Gastrocnemius medialis (tissue), 4 donors: ENCODE measurements at places on chromosomes 12 and 14. TPM values are rescaled to one million over a fixed set of nuclear protein-coding genes. Genes with fewer than 3 reads are reported as not detected.

The AHSA1 gene
- total RNA-seq: 200 TPM

GRCh38 chr12:3150308-3150670 lies 73.1 kb downstream of the TSPAN9 start:
- DNase-seq: no peak
- no peaks in the 10 kb centered on the region for H3K27me3 ChIP-seq
- no peak overlapping the region for H3K4me3 ChIP-seq
- H3K4me1 ChIP-seq: peaks cover 43% of the 10 kb centered on the region

GRCh38 chr12:94426049-94426448 lies 33.6 kb downstream of the CEP83 start:
- H3K36me3 ChIP-seq: no peaks in the 10 kb centered on the region
- no peaks in the 10 kb centered on the region for H3K27me3 ChIP-seq
- no peak overlapping the region for H3K27ac ChIP-seq
- DNase-seq: no peak

The STX2 gene
- total RNA-seq: 12.0 TPM

The ADGRD1 gene
- total RNA-seq: 9.6 TPM

- H3K4me1 ChIP-seq: no peaks in the 10 kb centered on the region
- H3K27me3 ChIP-seq: no peaks in the 10 kb centered on the region
- H3K27ac ChIP-seq: no peak overlapping the region
Measured at GRCh38 chr12:121009741-121010140, 6.5 kb downstream of the C12orf43 start.

The RHOJ gene
- 3.4 TPM for total RNA-seq

GRCh38 chr12:113416091-113416754 lies 6.0 kb upstream of the SDSL start:
- H3K27me3 ChIP-seq: no peaks in the 10 kb centered on the region
- no peak overlapping the region for H3K4me3 ChIP-seq
- no peaks in the 10 kb centered on the region for H3K4me1 ChIP-seq
- no peak for DNase-seq
- no peak overlapping the region for H3K27ac ChIP-seq

The KLRC3 gene
- not detected for total RNA-seq

GRCh38 chr14:30957813-30958370 lies 67.6 kb upstream of the AP4S1 start:
- H3K27ac ChIP-seq: no peak overlapping the region
- H3K4me1 ChIP-seq: no peaks in the 10 kb centered on the region
- DNase-seq: no peak
- no peaks in the 10 kb centered on the region for H3K27me3 ChIP-seq
- H3K36me3 ChIP-seq: peaks cover 4% of the 10 kb centered on the region

The PTCSC3 gene
- not detected for total RNA-seq

GRCh38 chr12:26195641-26196420 lies 458 bp downstream of the SSPN start:
- H3K36me3 ChIP-seq: no peaks in the 10 kb centered on the region
- H3K27me3 ChIP-seq: no peaks in the 10 kb centered on the region
- peak overlapping the region; percentile 84 for H3K27ac ChIP-seq
- DNase-seq: peak; percentile 39

The AQP2 gene
- not detected for total RNA-seq

- DNase-seq: no peak
- no peaks in the 10 kb centered on the region for H3K36me3 ChIP-seq
- no peak overlapping the region for H3K4me3 ChIP-seq
- H3K27ac ChIP-seq: no peak overlapping the region
- H3K4me1 ChIP-seq: no peaks in the 10 kb centered on the region
Measured at GRCh38 chr12:63410197-63410596, 258.1 kb downstream of the DPY19L2 start.

DNA sequence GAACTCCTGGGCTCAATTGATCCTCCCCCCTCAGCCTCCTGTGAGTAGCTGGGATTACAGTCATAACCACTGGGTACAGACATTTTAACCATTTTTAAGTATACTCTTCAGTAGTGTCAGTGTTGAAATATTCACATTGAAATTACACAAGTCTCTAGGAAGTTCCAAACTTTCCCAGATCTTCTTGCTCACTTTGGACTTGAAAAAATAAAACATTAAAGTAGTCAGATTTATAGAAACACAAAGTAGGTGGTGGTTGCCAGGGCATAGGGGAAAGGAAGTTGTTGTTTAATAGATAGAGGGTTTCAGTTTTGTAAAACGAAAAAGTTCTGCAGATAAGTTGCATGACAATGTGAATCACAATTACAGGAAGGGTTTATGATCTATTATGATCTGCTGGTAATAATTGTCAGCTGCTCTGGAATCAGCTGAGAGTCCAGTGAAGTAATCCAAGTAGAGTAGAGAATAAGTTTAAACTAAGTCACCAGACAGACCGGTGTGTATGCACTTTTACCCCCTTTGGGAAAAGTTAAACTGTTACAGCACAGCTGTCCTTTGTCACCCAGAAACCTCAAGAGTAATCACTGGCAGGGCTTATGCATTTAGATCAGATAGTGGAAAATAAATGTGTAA lies 27.4 kb downstream of the PCNX1 start:
- peak overlapping the region; percentile 45 for H3K27ac ChIP-seq
- H3K27me3 ChIP-seq: no peaks in the 10 kb centered on the region
- no peak overlapping the region for H3K4me3 ChIP-seq
- no peak for DNase-seq

DNA sequence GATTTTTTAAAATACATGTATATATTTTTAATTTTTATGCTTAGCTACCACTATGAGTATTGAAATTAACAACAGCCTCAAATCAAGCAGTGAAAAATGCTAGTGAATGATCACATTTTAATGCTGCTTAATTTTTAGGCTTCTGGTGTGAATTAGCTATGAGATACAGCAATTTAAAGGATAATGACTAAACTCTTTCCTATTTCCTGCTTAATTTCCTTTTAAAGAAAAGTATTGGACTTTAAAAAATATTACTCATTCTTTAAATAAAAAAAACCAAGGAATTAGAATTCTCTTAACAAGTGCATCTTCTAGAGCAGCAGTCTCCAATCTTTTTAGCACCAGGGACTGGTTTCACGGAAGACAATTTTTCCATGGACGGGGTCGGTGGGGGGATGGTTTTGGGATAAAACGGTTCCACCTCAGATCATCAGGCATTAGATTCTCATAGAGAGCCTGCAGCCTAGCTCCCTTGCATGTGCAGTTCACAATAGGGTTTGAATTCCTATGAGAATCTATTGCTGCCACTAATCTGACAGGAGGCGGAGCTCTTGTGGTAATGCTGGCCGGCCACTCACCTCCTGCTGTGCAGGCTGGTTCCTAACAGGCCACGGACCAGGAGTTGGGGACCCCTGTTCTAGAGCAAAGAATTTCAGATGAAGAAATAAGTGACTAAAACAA lies 18.6 kb upstream of the NTN4 start:
- H3K4me3 ChIP-seq: no peak overlapping the region
- H3K27ac ChIP-seq: no peak overlapping the region
- DNase-seq: no peak
- no peaks in the 10 kb centered on the region for H3K4me1 ChIP-seq

The CELA1 gene
- total RNA-seq: not detected

The SLC35F4 gene
- not detected for total RNA-seq

- H3K27me3 ChIP-seq: peaks cover 32% of the 10 kb centered on the region
- H3K27ac ChIP-seq: peak overlapping the region; percentile 82
- H3K4me1 ChIP-seq: peaks cover 3% of the 10 kb centered on the region
- DNase-seq: no peak
- no peaks in the 10 kb centered on the region for H3K36me3 ChIP-seq
- peak overlapping the region; percentile 78 for H3K4me3 ChIP-seq
Measured at GRCh38 chr12:31325524-31325875, 450 bp downstream of the SINHCAF start.

The SLC7A7 gene
- 2.6 TPM for total RNA-seq

DNA sequence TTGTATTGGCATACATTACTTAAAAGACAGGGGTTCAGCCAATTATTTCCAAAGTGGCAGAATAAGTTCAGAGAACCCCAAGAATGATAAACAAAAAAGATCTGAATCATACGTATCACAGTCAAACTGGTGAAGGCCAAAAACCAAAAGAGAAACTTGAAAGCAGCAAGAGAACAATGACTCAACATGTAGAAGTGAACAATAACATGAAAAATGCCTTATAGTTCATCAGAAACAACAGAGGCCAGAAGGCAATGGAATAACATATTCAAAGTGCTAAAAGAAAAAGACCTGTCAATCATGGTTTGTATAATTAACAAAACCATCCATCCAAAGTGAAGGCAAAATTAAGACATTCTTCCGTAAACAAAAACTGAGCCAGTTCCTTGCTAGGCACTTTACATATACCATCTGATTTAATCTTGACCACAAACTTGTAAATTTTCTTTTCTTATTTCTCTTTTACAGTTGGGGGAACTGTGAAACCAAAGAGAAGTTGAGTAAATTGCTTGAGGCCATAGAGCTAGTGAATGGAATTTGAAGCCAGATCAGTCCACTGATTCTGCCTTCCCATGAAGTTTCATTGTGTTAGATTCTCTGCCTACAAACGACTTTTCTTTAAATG lies 232.1 kb upstream of the SEL1L start:
- H3K27ac ChIP-seq: no peak overlapping the region
- no peaks in the 10 kb centered on the region for H3K36me3 ChIP-seq
- H3K4me3 ChIP-seq: no peak overlapping the region

- peaks cover 95% of the 10 kb centered on the region for H3K27me3 ChIP-seq
- H3K4me1 ChIP-seq: peaks cover 30% of the 10 kb centered on the region
- H3K4me3 ChIP-seq: peak overlapping the region; percentile 60
- H3K27ac ChIP-seq: no peak overlapping the region
- no peaks in the 10 kb centered on the region for H3K36me3 ChIP-seq
Measured at GRCh38 chr12:48977290-48978281, 536 bp upstream of the WNT1 start.

DNA sequence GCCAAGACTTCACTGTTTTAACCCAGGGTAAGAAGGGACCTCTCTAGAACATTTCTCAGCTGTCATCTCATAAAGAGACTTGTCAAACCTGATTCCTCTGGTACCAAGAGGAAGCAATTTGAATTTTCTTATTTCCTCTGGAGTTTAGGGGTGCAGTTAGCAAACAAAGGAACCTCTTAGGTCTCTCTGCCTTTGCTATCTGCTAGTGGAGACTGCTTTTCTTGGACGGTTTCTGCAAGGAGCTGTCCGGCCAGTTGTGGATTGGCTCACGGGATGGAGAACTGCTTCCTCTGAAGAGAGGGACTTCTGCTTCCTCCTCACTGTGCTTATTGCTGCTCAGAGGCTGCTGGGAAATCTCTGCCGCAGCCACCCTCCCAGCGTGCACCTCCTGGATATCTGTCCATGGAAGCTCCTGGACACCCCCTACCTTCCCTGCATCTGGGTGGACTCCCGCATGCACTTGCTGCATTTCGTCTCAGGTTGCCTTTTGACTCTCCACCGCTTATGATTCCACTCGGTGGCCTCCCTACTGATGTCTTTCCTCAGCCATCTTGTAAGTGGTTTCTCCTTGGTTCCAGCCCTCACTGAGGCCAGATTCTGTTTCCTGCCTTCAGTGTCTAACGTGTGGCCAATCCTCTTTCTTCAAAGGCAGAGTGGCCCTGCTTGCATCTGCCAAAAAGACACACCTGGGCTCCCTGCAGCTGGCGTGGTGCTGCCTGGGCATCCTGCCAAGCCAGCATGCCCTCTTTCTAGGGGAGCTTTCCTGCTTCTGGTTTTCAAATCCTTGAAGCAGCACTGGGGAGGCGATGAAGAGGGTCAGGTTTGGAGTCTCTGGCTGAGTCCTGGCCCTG lies 187.3 kb downstream of the CHST11 start:
- H3K36me3 ChIP-seq: no peaks in the 10 kb centered on the region
- no peaks in the 10 kb centered on the region for H3K4me1 ChIP-seq
- no peak overlapping the region for H3K4me3 ChIP-seq

DNA sequence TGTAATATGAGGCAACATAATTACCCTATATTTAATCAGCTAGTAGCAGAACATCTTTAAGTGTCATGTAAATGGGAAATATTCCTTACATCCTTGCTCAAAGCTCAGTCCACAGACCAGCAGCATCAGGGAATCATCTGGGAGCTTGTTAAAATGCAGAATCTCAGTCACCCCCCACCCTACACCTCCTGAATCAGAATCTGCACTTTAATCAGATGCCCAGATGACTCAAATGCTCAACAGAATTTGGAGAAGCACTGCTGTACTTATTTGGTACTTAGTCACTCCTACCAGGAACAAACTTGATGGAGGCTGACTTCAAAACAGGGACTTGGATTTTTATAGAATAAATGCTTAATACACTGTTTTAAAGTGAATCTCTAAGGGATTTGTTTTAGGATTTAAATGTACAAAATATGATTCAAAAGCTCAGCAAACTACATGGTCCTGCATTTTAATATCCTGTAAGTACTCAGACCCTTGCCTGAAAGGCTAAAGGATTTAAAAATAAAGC lies 96.5 kb downstream of the ARMH4 start:
- no peak for DNase-seq
- H3K4me3 ChIP-seq: no peak overlapping the region
- no peaks in the 10 kb centered on the region for H3K4me1 ChIP-seq
- no peaks in the 10 kb centered on the region for H3K27me3 ChIP-seq
- no peaks in the 10 kb centered on the region for H3K36me3 ChIP-seq

The GPR84 gene
- 0.49 TPM for total RNA-seq

The NEMP1 gene
- 1.8 TPM for total RNA-seq

The ADAMTS20 gene
- total RNA-seq: not detected

The AKAP5 gene
- 0.04 TPM for total RNA-seq

- no peak overlapping the region for H3K4me3 ChIP-seq
- no peaks in the 10 kb centered on the region for H3K36me3 ChIP-seq
- H3K27me3 ChIP-seq: no peaks in the 10 kb centered on the region
- no peaks in the 10 kb centered on the region for H3K4me1 ChIP-seq
- DNase-seq: no peak
- no peak overlapping the region for H3K27ac ChIP-seq
Measured at GRCh38 chr12:14317362-14318146, 47.9 kb upstream of the ATF7IP start.

The RNASE3 gene
- not detected for total RNA-seq

GRCh38 chr14:105316968-105317510 lies 2.5 kb downstream of the PACS2 start:
- no peak overlapping the region for H3K4me3 ChIP-seq
- H3K27ac ChIP-seq: peak overlapping the region; percentile 82
- no peaks in the 10 kb centered on the region for H3K27me3 ChIP-seq
- no peak for DNase-seq

The EGLN3 gene
- 12.8 TPM for total RNA-seq

The DACT1 gene
- total RNA-seq: 1.3 TPM

DNA sequence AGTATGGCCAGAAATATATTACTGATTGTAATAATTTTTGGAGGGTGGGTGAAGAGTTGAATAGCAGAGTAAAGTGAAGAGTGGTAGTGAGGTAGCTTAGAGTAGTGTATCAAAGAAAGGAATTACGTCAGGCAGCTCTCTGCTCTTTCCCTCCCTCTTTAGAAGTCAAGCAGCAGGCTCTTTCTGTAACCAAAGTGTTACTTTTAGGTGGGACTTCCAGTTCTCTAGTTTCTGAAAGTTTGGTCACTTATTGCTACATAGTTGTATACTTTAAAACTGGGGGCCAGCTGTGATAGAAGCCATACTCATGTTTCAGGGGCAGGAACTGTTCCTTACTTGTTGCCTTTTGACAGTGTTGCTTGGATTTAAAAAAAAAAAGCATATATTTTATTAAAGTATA lies 30.6 kb downstream of the ATF7IP start:
- H3K27ac ChIP-seq: no peak overlapping the region
- no peak for DNase-seq
- no peaks in the 10 kb centered on the region for H3K27me3 ChIP-seq
- peaks cover 32% of the 10 kb centered on the region for H3K4me1 ChIP-seq
